ENCODE measurements at places on chromosomes 7 and 10.

- no peak for DNase-seq
These were observed 168.7 kb downstream of the CUX1 start for GRCh38 chr7:101985903-101986734.

GRCh38 chr10:130804778-130805634, 506.5 kb downstream of the TCERG1L start:
- no peak for DNase-seq

DNA sequence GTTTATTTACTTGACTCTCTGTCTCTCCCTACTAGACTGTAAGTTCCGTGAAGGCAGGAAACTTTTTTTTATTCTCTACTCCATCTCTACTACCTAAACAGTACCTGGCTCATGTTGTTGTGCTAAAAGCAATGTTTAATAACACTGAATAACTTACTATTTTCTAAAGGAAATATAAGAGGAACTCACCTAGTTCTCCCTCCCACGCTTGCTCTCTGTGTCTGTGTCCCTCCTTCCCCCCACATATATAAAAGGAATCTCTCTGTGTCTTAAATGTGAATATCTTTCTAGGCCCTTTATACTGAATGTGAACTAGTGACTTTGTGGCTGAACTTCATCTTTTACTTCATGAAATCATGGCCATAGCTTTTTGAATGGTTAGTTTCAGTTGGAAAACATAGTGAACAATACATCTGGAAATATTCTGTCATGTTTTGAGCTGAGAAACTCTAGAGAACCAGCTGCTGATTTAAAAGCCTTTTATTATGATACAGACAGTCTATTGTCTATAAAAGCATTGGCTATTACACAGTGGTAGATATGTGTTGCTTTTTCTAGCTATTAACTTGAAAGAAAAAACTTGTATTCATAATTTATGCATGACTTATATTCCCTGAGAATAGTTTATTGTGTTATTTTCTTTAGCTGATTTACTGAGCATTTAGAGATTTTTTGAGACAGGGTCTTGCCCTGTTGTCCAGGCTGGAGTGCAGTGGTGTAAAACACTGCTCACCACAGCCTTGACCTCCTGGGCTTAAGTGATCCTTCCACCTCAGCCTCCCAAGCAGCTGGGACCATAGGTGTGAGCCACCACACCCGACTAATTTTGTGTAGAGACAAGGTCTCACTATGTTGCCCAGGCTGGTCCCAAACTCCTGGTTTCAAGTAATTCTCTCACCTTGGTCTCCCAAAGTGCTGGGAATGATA, 42.5 kb downstream of the VCL start:
- no peak for DNase-seq

DNA sequence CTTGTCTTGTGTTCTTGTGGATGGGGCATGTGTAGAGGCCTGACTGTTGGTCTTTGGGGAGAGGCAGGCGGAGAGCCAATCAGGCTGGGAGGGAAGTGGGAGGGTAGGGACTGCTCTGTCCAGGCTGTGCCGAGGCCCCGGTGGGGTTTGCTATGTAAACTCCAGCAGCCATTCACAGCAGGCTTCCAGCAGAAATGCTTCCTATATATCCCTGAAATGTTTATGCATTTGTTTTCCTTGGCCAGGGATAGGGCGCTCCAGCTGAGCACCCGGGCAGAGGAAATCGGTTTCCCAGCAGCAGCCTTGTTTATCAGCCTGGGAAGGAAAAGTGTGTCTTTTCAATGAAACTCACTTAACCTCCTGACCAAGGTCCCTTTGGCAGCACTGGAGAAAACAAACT, 18.3 kb upstream of the AQP1 start:
- DNase-seq: no peak

DNA sequence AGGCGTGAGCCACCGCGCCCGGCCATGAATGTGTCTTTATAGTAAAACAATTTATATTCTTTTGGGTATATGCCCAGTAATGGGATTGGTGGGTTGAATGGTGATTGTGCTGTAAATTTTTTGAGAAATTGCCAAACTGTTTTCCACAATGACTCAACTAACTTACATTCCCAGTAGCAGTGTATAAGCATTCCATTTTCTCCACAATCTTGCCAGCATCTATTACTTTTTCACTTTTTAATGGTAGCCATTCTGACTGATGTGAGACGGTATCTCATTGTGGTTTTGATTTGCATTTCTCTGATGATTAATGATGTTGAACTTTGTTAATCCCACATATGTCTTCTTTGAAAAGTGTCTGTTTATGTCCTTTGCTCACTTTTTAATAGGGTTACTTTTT, 1187.9 kb downstream of the XPNPEP1 start:
- DNase-seq: no peak

DNA sequence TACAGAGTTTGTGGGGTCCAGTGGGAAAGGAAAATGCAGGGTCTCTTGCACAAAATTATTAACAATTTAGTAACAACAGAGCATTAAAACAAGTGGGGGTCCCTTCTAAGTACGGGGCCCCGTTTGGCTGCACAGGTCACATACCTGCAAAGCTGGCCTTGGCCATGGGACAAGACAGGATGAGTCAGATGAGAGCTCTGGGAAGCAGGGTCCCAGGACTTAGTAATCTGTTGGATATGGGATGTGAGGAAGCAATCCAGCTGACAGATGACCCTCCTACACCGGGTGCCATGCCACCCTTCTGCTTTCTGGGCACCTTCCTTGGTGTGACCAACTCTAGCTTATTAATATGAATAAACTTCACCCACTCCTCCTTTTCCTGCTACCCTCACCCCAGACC, 3.2 kb upstream of the DUSP5 start:
- no peak for DNase-seq

- no peak for DNase-seq
These were observed 32.1 kb upstream of the MDFIC start for GRCh38 chr7:114889646-114890285.

- no peak for DNase-seq
These were observed 81.6 kb downstream of the RPS24 start for GRCh38 chr10:78115135-78115853.

GRCh38 chr7:141660259-141660658, 41.7 kb downstream of the DENND11 start:
- no peak for DNase-seq

DNA sequence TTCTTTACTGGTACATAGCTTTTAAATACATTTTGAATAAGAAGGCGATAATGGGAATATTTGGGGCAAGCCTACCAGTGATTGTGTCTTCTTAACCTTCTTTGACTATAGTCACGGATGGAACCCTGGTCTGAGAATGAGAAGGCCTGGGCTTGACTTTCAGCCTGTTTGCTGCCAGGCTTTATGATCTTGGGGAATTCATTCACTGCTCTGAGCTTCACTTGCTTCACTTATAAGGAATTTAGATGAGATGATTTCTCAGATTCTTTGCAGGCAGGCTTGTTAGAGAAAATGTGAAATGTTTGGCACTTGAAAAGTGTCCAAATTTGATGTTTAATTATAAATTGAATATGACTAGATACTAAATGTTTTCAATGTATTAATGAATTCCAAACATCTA, 42.5 kb downstream of the NUP205 start:
- no peak for DNase-seq

GRCh38 chr10:83886871-83887270, 252.4 kb upstream of the GHITM start:
- no peak for DNase-seq

GRCh38 chr7:117951285-117951684, 78.0 kb upstream of the CTTNBP2 start:
- no peak for DNase-seq

- DNase-seq: no peak
These were observed 59.7 kb upstream of the NEBL start for GRCh38 chr10:20956843-20957242.

DNA sequence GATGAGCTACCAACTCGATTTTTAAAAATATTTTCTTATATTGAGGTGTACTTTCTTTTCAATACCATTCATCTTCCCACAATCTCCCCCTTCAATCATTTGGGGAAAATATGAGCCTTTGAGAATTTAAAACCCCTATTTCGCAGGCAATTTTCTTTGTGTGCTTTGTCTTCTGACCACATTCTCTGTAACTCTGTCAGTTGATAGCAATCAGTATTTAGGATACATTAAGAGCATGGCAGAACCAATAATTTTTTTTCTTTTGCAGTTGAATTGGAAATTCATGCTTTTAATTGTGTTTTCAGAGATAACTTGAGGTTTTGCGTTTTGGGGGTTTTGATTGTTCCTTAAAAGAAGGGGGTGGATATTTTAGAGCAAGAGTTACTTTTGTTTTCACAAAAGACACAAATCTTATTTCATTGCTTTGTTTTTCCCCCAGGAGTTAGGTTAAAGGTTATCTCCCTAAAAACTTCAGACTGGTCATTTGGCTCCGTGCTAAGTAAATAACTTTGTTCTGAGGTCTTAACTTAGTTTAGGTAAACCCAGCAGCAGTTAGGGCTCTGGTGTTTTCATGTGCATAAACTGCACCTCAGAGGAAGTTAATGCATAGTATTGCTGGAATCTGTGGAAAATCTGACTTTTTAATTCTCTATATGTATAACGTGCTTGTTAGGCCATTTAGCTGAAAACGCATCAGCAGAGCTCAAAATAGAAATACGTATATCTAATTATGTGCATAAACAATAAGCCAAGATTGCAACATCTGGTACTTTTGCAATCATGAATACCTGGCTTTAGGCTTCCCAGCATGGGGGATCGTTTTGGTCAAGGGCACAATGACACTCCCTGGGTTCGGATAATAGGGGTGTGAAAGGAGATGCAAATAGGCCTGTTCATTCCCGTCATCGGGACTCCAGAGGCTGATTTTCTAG, 676.4 kb upstream of the ANKRD30A start:
- no peak for DNase-seq

DNA sequence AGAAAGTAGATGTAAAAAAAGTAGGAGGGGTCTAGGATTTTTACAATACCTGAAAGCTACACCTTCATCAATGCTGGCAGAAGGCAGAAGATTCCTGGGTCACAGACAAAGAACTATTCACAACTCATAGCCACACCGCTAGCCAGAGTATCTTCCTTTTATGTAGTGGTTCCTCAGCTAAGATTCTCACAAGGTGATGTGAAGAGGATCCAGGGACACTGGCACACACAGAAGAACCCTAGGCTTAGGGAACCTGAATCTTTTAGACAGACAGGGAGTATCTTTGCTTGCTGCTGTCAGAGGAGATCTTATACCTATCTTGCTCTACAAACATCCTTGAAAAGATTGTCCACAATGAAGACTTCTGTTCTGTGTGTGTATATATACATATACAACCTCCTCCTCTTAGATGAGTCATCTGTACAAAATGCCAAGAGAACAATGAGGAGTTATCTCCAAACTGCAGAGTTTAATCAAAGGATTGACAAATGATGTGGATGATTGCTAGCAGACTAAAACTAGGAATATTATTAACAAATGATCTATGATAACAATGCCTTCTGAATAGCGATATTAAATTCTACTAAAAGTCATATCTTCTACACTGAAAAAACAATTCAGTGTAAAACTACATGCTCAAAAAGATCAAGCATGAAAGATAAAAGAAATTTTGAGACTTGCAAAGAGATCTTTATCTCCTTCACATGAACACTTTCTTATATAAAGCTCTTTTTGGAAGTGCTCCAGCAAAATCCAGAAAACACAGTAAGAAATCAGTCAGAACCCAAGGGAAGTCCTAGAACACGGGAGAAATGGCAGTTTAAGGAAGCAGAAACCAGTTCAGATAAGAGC, 409.3 kb downstream of the PARD3 start:
- no peak for DNase-seq

DNA sequence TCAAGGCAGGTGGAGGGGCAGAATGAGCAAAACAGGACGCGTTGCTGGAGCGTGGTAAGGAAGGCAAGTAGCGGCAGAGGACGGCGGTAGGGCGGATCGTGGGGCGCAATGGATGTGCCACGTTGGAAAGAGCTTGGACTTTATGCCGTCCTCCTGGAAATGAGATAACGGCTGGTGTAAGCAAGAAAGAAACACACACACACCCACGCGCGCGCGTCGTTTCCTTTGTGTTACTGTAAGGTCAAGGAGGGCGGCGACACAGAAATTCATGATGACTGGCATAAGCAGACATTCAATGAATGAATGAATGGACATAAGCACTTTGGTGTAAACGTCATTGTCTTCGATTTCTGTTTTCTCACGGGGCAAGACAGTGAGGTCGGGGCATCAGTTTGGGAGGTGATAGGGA, 683 bp upstream of the ENTPD7 start:
- DNase-seq: peak; percentile 54

DNA sequence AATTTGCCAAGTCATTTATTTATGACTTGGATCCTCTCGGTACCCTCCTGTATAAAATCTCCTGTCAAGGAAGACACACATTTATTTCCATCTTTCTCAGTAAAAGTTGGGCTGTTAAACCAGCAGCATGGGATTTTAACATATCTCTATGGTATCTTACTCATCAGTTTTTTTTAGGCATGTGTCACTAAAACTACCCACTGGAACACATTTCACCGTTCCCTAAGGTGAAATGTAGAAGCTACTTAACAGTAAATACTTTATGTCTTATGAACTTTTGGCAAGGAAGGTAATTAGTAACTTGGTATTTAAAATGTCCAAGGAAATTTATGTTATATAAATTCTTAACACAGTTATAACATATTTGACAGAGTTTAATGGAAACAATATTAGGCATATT, 152.5 kb upstream of the HDAC9 start:
- no peak for DNase-seq

- peak; percentile 57 for DNase-seq
These were observed 226.4 kb upstream of the KLF14 start for GRCh38 chr7:130960208-130960988.

GRCh38 chr10:91879515-91880170, 29.6 kb downstream of the FGFBP3 start:
- no peak for DNase-seq

DNA sequence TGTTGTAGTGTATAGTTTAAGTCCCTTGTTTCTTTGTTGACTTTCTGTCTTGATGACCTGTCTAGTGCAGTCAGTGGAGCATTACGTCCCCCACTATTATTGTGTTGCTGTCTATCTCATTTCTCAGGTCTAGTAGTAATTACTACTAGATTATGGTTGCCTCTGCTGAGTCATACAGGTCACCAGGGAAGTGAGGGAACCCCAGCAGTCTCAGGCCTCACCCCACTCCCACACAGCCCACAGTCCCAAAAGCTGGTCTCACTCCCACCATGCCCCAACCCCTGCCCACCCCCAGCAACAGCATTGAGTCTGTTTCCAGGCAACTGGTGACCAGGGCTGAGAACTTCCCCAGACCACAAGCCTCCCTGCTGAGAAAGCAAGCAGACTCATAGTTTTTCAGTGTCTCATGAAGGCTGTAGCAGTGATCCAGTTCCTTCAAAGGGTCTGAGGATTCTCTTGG, 88.0 kb downstream of the PLXDC2 start:
- DNase-seq: no peak

- DNase-seq: no peak
These were observed 727.4 kb upstream of the NRP1 start for GRCh38 chr10:34061841-34062240.

Data from activated T-cell treated with anti-CD3 and anti-CD28 coated beads, Interleukin-2, amount 50 U/mL, for 4 hours (primary cell).